ENCODE measurements at places on chromosomes 6 and 20.

DNA sequence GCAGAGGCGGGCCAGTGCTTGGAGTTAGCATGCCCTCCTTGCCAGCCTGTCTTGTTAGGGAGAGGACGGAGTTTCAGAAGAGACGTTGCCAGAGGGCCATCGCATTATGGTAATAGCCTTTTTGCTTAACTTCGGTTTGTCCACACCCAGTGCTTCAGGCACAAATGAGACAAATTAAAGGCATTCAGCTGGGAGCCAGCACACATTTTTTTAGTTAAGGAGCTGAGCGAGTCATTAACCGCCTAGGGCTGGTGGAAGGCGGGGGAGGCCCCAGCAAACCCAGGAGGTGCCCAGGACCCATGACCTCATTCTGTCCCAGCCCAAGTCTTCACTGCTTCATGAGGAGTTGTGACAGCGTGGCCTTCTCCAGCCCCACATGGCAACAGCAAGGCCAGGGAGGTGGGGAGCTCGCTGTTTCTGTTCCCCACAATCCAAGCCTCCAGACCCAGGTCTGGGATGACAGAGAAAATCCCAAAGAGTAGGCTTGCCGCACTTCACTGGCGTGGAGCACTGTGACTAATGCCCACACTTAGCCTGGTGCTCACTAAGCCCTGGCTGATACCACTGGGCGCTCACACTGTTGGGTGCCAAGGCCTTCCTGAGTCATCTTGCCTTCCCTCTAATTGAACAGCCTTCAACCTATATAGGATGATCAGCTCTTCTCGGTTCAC, 237.1 kb downstream of the ANKRD60 start:
- no peak for DNase-seq

- DNase-seq = no peak
Measured at GRCh38 chr6:109834595-109835437, 143.3 kb upstream of the GPR6 start.

DNA sequence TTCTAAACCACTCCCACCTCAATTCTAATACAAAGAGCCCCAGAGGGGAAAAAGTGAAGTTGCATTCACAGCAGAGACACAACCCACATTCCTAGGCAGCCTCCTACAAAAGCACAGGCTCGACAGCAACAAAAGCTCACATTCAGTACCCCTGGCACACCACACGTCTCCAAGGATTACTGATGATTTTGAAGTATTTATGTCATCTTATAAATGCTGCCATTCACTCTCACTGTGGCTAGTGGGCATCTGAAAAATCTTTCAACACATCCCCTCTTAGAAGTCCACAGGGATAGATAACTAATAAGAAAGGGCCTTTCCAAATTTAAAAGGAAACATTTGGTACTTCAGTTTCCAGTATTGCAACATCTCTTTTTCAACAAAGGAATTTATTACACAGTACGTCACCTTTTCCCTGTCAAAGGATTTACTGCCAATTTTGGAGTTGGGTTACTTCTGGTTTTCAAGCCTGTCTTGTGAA, 146.7 kb downstream of the TASP1 start:
- peak; percentile 29 for DNase-seq

DNA sequence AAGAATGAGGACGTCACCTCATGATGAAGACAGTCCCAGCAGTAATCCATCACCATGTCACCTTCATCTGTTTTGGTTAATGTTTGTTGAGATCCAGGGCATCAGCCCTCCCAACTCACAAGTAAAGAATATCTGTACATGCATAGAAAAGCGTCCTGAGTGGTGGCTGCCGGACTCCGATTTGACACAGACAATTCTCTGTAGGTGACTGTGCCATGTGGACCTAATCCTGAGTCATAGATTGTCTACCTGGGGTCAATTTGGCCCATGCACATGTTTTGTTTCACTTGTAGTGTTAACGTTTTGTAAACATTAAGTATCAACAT, 168.4 kb upstream of the UST start:
- no peak for DNase-seq

- DNase-seq = no peak
Measured at GRCh38 chr6:29426654-29427053, 11.9 kb downstream of the OR12D1 start.

- DNase-seq = no peak
Measured at GRCh38 chr6:81309811-81310210, 442.7 kb downstream of the TENT5A start.

DNA sequence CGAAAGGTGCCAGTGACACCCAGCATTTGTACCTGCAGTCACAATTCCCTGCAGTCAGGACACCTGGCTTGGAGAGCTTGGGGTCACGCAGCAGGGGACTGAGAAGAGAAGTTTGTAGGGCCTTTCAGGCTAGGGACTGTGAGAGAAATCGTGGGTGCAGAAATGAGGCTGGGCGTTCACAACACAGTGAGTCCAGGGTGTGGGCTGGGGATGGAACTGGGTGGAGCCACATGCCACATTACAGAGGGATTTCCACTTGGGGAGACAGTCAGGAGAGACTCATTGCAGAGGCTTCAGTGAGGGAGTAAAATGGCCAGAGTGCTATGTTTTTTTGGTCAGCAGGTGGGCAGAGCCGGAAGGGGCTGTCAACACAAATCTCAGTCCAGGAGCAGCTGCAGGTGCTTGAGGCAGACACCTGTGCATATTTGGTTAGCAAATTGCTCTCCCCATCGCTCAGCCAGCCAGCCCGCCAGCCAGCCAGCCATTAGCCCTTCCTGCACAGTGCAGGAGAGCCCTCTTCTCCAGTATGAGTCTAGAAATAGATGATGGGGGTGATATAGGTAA, 7.4 kb downstream of the ITPR3 start:
- no peak for DNase-seq

DNA sequence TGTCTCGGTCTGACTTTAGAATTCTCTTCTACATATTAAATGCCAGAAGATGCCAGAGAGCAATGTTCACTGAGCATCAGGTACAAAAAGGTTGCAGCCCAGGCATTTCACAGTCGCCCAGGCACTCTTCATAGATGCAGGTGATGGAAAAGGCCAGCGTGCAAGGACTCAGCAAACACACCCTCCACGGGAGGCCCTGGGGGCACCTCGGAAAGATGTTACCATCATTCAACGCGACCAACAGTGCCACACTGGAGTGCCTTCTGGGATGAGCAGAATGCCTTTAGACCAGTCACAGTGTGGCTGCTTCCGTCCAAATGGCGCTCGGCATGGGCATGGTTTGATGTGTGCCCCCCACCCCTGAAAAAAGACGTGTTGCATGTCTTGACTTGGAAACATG, 4.5 kb upstream of the RAMACL start:
- no peak for DNase-seq

GRCh38 chr20:1622450-1622849, 2.6 kb upstream of the SIRPB1 start:
- peak; percentile 35 for DNase-seq

GRCh38 chr6:4726645-4727044, 49.6 kb upstream of the CDYL start:
- no peak for DNase-seq

DNA sequence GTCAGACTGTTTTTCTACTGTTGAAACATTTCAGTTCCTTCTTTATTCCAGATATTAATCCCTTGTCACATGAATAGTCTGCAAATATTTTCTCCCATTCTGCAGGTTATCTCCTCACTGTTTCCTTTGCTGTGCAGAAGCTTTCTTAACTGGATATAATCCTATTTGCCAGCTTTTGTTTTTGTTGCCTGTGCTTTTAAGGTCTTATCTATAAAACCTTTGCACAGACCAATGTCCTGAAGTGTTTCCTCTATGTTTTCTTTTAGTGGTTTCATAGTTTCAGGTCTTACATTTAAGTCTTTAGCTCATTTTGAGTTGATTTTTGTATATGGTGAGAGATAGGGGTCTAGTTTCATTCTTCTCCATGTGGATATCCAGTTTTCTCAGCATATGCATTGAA, 19.2 kb downstream of the NCOA6 start:
- peak; percentile 52 for DNase-seq

GRCh38 chr6:167347226-167347625, 22.3 kb downstream of the TTLL2 start:
- DNase-seq = no peak

- DNase-seq = peak; percentile 43
Measured at GRCh38 chr20:56391596-56392131, 351 bp downstream of the AURKA start.

- DNase-seq = peak; percentile 52
Measured at GRCh38 chr6:6003621-6004366, 2.9 kb downstream of the NRN1 start.

DNA sequence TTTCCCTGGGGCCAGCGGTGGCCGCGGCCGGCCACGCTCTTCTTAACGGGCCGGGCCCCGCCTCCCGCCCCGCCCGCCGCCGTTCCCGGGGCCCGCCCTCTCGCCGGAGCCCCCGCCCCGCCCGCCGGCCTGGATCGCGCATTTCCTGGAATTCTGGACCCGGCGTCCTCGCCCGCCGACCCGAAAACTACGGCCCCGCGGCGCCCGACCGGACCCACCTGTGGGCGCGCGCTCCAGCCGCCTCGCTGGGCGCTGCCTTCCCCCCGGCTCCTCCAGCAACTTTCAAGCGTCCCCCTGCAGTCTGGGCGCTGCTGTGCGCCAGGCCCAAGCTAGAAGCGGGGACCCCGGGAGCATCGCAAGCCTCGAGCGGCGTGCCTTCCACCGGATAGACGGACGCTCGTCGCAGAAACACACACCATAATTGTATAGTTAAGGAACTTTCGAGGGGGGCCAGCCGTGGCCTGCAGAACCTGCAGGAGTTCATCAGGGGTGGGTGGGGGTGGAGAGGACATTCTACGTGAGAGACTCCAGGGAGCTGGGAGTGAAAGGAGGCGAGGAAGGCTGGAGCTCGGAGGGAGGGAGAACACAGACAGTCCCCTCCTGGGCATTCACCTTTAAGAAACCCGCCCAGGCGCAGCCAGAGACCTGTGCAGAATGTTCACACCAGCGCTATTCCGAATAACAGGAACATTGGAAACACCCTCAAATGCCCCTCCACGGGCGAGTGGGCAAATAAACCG, at the start of gene ADA:
TSS of gene ADA (minus strand) at position 16 of the 740 bp plus-strand sequence. CDS start 92 bp downstream, outside the sequence.
- peak; percentile 76 for DNase-seq

DNA sequence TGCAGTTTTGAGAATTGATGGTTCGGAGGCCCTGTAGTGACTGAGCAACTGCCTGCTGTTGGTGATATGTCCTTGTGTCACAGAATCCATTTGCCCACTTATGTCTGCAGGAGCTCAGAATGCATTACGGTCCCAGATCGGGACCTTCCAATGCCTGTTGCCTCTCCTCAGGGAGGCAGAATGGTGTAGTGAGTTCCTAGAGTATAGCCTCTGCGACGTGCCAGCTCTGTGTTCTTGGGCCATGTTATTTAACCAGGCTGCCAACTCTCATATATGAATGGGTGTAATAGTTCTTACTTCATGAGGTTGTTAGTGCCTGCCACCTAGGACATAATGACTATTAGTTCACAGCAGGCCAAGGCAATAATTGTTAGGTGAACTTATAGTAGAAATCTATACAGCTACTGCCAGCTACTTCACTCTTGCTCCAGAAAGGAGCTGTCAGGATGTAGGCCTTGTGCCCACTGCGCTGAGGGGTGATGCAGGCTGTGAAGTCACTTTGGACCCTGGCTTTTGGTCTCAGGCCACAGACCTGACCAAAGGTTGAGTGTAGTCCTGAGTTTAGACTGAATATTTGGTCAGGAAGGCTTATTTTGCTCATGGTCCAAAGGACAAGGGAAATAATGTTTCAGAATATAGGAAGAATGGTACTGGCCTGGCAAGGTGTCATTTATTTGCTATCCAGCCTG, 82.1 kb downstream of the ASXL1 start:
- DNase-seq = no peak

- DNase-seq = peak; percentile 80
Measured at GRCh38 chr6:139597771-139598755, 223.6 kb upstream of the CITED2 start.

DNA sequence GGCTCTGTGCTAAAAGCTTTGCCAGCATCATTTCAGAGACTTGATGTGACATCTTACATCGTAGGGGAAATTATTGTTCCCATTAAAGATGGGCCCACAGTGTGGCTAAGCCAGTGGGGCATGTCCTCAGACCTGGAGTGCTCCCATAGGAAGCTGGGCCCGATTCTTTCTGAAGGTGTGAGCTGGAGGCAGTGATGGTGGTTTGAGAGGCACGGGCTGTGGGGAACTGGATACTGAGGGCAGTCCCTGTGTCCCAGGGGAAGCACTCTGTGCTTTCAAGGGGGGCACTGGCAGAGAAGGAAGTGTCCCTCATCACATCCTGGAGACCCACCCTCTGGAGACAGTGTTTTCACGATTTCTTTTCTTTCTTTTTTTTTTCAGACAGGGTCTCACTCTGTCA, 8.6 kb upstream of the FAM110A start:
- DNase-seq = no peak

GRCh38 chr6:134098276-134098675, 45.9 kb upstream of the SLC2A12 start:
- DNase-seq = no peak

- DNase-seq = no peak
Measured at GRCh38 chr6:53524455-53524815, 20.5 kb downstream of the GCLC start.

GRCh38 chr6:15480525-15480924, 182.3 kb downstream of the DTNBP1 start:
- peak; percentile 45 for DNase-seq

GRCh38 chr6:123769431-123769830, 34.2 kb upstream of the NKAIN2 start:
- DNase-seq = no peak

DNA sequence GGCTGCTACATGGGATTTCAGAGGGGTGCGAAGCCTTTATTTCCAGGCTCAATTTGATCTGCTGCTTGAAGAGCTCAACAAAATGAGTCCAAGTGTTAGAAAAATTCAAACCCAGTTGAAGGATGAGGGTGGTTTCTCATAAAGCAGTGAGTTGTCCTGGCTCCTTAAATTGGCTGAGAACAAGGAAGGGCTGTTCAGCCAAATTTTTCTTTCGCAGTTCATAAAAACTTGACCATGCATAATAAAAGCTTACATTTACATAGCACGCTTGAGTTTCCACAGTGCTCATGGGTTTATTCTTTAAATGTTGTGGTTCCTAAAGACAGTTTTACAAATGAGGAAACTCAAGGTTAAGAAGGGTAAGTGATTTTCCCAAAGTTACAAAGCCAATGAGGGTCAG, 174.4 kb upstream of the FOXA2 start:
- DNase-seq = no peak

DNA sequence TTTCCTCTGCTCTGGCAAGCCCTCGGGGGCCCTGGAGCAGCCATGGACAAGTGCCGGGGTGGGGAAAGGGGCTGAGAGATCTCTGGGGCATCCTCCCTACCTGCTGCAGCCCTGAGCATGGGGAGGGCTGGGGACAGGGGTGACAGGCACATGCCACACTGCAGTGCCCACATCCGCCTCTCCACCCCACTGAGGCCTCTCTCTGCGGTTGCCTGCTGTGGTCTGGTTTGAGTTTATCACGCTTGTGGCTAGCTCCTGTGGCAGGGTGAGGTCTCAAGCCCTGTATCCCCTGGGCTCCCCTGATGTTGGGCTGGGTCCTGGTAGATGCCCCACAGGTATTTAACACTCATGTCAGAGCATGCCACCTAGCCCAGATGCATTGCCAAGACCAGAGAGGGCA, 52.9 kb upstream of the MLN start:
- DNase-seq = peak; percentile 91

- DNase-seq = peak; percentile 90
Measured at GRCh38 chr20:33685328-33686099, 671 bp downstream of the E2F1 start.

GRCh38 chr6:138455746-138456400, 43.4 kb downstream of the NHSL1 start:
- DNase-seq = peak; percentile 56

Data from hematopoietic multipotent progenitor cell treated with erythropoietin and hydrocortisone succinate and interleukin-3 and kit ligand, for 4 days (in vitro differentiated cells).